ENCODE measurements at places on chromosomes 5 and 9. TPM values are rescaled to one million over a fixed set of nuclear protein-coding genes. Genes with fewer than 3 reads are reported as not detected.

DNA sequence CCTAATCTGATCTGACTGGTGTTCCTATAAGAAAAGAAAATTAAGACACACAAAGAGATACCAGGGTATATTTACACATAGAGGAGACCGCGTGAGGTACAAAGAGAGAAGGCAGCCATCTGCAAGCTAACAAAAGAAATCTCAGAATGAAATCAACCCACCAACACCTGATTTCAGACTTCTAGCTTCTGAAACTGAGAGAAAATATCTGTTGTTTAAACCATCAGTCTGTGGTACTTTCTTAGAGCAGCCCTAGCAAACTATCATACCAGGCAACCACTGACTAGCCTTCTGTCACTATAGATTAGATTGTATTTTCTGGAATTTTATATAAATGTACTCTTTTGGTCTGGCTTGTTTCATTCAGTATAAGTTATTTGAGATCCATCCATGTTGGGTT lies 779.3 kb upstream of the ACO1 start:
- no peak for DNase-seq

Gene DDX4
- not detected for total RNA-seq

- no peak for DNase-seq
Measured at GRCh38 chr9:15178631-15179030, 128.4 kb downstream of the TTC39B start.

- no peak for DNase-seq
Measured at GRCh38 chr9:36928670-36929349, 105.3 kb downstream of the PAX5 start.

Data from mesenteric fat pad (tissue), 1 donor.